ENCODE measurements at places on chromosomes 2 and 18.

- no peak for DNase-seq
These were observed 98.7 kb downstream of the PIGN start for GRCh38 chr18:62088156-62088555.

DNA sequence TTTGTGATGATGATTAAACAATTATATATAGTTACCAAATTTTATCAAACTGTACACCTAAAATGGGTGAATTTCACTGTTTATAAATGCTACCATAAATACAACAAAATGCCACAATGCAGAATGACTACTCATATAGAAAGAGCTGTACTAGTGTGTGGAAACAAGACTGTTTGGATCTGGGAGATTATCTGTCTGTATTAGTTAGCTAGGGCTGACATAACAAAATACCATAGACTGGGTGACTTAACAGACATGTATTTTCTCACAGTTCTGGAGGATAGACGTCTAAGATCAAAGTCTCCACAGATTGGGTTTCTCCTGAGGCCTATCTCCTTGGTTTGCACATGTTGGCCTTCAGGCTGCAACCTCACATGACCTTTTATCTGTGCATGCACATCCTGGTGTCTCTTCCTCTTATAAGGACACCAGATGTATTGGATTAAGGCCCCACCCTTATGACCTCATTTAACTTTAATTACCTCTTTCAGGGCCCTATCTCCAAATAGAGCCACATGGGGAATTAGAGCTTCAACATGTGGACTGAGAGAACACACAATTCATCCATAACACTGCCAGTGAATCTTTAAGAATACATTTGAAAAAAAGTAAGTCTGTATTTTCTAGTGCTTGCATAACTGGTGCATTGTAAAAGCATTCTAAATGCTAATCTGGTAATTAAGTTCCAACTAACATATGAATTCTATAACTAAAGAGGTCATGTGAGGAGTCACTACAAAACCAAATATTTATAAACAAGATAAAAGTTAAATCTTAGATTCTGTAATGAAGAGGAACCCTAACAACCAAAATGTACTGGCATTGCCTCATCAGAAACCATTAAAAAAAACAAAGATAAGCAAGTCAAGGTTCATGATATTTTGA, 699.6 kb downstream of the NYAP2 start:
- DNase-seq = no peak

DNA sequence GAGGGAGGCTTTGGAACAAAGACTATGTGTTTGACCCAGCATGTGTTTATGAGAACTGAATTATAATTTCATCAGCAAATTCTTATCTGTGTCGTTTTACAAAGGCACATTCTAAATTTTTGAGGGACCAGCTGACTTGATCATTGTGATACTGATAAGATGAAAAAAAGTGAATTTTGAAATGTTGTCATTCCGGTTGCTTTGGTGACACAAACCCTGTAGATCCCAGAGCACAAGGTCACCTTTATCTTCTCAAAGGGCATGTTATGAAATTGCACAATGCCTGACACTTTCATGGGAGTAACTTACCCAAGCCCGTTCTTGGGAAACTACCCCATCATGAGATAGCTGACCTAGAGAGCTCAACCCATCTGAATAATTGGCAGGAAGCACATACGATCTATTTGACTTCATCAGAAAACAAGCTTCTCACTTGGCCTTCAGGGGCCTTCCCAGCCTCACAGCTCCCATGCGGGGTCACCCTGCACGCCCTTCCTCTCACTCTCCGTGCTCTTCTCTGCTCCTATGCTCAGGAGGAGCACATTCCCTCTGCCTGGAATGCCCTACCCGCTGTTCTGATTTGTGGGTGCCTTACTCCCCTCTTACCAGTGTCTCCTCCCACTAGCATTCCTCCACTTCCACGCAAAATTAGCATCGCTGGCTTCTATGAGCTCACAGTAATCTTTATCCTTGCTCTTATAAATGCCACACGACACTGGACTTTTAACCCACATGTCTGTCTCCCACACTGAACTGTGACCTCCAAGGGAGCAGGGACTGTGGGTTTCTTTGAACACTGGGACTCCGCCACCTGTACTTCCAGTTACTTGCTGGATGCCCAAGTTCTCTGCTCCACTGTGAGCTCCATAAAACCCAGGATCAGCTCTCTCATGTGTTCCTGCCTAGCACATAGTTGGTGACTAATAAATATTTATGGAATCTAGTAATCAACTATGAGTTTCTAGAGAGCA, 555.8 kb upstream of the ID2 start:
- DNase-seq = no peak

DNA sequence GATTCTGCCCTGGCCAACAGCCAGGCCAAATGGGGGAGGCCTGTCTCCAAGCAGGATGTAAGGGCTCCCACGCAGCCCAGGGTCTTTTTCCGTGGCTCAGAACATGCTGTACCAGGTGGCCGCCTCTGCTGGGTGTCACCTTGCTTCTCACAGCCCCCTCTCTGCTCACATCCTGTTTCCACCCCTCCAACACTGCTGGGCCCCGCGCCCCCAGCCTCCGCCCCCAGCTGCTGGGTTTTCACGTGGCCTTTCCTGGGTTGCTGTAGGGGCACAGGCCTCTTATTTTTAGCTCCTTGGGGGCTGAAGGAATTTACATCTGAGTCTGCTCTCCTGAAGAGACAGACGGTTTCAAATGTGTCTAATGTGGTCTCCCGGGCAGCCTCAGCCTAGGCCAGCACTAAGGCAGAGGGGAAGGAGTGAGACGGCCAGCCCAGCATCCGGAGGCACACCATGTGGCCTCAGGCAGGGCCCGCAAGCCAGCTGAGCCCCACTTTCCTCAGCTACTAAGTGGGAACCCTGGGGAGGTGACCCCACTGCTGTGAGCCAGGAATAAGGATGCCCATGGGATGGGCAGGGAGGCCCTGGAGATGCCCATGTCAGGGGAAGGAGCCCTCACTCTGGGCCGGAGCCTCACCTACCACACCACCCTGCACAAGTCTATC, 18.7 kb upstream of the DUSP2 start:
- no peak for DNase-seq

- no peak for DNase-seq
These were observed 33.7 kb downstream of the RAMP1 start for GRCh38 chr2:237892984-237893595.

- DNase-seq = no peak
These were observed 230.6 kb downstream of the FBXO15 start for GRCh38 chr18:73917046-73917445.

- no peak for DNase-seq
These were observed 24.6 kb downstream of the GCA start for GRCh38 chr2:162368494-162368893.

GRCh38 chr2:218873359-218874194, 7.1 kb upstream of the WNT10A start:
- DNase-seq = no peak

All from HTR-8/SVneo (cell line).